ENCODE measurements at places on chromosomes 13 and 19.

- no peak for DNase-seq
These were observed 6.5 kb downstream of the ZNF536 start for GRCh38 chr19:30378701-30379100.

DNA sequence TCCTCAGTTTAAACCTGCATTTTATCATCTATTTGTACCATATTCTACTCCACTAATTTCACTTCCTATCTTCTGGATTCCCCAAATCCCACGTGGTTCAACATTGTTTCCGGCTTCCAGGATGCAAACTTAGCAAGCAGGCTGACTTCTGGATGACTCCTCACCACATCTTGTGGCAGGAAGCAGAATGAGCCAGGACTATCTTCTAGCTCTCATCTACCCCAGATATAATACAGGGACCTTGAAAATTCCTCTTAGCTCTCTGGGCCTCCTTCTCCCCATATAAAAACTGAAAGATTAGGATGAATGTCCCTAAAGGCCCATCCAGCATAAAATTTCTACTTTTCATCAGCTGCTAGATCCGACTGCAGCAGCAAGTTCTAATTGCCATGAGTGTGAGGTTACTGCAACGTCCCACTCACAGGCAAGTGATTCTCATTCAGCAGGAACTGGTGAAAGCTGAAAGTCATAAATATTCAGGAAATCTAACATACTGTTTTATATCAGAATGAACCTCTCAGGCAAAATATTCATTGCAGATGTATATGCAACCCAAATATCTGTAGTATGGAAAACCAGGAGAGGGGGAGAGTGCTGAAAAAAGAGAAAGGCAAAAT lies 93.4 kb downstream of the KCTD12 start:
- no peak for DNase-seq

DNA sequence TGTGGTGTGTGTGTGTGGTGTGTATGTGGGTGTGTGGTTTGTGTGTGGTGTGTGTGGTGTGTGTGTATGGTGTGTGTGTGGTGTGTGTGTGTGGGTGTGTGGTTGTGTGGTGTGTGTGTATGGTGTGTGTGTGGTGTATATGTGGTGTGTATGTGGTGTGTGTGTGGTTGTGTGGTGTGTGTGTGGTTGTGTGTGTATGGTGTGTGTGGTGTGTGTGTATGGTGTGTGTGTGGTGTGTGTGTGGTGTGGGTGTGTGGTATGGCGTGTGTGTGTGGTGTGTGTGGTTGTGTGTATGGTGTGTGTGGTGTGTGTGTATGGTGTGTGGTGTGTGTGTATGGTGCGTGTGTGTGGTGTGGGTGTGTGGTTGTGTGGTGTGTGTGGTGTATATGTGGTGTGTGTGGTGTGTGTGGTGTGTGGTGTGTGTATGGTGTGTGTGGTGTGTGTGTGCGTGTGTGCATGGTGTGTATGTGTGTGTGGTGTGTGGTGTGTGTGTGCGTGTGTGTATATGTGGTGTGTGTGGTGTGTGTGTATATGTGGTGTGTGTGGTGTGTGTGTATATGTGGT lies 8.7 kb downstream of the SHISA7 start:
- DNase-seq: no peak

DNA sequence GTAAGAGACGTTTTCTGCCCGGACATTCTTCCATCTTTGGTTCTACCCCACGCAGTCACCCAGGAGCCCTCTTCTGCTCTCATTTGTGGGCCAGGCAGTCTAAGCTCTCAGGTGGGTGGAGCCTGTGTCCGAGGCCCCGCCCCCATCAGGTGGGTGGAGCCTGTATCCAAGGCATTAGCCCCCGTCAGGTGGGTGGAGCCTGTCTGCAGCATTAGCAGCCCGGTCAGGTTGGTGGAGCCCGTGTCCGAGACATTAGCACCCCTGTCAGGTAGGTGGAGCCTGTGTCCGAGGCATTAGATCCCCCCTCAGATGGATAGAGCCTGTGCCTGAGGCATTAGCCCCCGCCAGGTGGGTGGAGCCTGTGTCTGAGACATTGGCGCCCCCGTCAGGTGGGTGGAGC lies 45.5 kb upstream of the C13orf46 start:
- no peak for DNase-seq

DNA sequence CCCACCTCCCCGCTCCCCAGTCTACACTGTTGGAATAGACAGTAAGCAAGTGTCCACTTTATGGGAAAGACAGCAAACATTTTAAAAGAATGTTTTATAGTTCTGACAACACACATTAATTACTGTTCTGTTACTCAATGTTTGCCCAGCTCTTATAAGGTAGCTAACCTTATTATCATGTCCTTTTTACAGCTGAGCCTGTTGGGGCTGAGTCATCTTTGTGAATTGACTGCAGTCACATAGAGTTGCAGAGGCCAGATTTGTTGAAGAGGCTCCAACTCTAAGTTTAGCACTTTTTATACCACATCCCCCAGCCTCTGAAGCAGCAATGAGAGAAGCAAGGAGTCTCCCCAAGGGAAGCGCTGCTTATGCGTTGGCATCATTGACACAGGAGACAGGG lies 76.2 kb downstream of the C13orf42 start:
- DNase-seq: no peak

- DNase-seq: no peak
These were observed 67.1 kb upstream of the HTR2A start for GRCh38 chr13:46963904-46964303.

DNA sequence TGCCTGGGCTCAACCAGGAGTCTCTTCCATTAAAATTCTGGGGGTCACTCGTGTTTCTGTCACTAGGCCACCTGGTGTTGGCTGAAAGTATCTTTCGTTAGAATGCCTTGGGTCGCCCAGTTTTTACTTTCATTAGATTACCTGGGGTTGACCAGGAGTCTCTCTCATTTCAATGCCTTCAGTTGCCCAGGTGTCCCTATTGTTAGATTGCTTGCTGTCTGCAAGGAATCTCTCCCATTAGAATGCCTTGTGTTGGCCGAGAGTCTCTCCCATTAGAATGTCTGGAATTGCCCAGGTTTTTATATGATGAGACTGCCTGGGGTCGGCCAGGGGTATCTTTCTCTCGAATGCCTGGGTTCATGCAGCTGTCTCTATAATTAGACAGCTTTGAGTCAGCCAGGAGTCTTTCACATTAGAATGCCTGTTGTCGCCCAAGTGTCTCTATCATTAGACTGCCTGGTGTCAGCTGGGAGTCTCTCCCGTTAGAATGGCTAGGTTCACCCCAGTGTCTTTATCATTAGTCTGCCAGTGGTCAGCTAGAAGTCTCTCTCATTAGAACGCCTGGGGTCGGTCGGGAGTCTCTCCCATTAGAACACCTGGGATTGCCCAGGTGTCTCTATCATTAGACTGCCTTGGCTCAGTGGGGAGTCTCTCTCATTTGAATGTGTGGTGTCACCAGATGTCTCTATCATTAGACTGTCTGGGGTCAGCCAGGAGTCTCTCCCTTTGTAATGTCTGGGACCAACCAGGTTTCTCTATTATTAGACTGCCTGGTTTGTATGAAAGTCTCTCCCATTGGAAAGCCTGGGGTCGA lies 1446.8 kb downstream of the UQCRFS1 start:
- DNase-seq: no peak

- DNase-seq: peak; percentile 11
These were observed 12.3 kb upstream of the ZNF180 start for GRCh38 chr19:44512326-44513298.

DNA sequence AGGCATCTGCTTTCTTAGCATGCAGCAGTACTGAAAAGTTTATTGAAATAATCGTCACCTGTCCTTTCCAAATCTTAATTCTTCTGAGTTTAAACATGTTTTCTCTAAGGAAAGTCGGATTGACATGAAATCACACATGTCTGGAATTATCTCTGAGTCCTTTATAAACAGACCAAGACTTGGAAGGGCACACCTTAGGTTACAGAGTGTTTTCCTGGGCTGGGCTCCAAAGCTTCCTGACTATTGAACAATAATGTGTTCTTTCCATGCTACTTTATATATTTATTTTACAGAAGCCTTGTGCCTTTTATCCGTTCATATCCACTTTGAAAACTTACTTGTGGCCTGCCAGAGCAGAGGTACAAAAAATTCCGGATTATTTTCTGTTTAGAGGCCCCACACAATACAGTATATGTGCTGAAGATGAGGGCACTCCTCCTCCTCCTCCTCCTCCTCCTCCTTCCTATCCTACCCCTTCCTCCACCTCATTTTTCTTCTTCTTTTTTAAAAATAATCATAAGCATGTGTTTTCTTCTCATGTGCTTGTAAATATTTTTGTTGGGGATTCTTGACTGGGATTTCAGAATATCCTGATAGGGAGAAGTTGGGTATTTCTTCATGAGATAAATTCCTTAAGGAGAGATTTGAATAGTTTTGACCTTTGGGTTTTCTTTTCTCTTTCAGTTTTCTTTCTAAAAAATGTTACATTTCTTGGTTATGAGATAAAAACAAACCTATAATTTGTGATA lies 52.3 kb downstream of the LRCH1 start:
- DNase-seq: no peak

GRCh38 chr13:41668130-41668757 lies 210.9 kb downstream of the RGCC start:
- DNase-seq: peak; percentile 66

DNA sequence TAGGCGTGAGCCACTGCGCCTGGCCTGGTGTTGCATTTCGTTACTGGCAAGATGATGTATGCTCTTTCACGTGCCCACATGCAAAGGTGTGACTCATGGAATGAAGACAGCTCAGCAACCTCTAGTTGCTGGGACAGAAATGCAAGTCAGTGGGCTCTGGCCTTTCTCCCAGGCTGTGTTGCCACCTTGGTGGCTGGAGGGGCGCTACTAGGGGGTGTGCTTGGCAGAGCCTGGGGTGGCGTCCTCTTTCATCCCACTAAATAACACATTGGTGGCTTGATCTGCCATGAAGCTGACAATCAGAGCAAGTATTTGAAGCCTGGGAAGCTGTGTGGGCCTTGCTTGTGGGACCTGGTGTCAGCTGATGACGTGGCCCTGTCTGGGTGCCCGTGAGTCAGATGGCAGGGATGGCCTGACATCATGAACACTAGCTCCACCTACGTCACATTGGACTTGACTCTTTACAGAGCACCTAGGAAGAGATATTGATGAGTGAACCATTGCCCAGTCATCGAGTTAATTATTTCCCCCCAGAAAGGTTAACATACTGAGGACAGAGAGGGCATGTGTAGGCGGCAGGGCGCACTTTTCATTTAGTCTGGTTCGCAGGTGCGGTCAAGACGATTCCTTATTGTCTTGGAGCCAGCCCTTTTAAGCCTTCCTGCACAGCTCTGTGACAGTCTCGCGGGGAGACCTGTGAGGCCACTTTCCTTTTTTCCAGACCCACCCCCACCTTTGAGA lies 154.2 kb downstream of the TM9SF2 start:
- no peak for DNase-seq

- no peak for DNase-seq
These were observed 193.4 kb downstream of the ITGBL1 start for GRCh38 chr13:101645871-101646270.

- DNase-seq: no peak
These were observed 17.2 kb downstream of the PKN1 start for GRCh38 chr19:14450168-14450874.

GRCh38 chr19:3573162-3573857 lies 566 bp downstream of the HMG20B start:
- no peak for DNase-seq

GRCh38 chr13:29131881-29132668 lies 311.9 kb downstream of the MTUS2 start:
- no peak for DNase-seq

- DNase-seq: no peak
These were observed 104.7 kb upstream of the CLDN10 start for GRCh38 chr13:95447814-95448213.

- DNase-seq: no peak
These were observed 562.5 kb downstream of the EFNB2 start for GRCh38 chr13:105972811-105973590.

- peak; percentile 10 for DNase-seq
These were observed 9.7 kb upstream of the ARHGAP45 start for GRCh38 chr19:1057176-1057855.

GRCh38 chr19:56491399-56491798 lies 14.3 kb upstream of the ZNF667 start:
- DNase-seq: no peak

DNA sequence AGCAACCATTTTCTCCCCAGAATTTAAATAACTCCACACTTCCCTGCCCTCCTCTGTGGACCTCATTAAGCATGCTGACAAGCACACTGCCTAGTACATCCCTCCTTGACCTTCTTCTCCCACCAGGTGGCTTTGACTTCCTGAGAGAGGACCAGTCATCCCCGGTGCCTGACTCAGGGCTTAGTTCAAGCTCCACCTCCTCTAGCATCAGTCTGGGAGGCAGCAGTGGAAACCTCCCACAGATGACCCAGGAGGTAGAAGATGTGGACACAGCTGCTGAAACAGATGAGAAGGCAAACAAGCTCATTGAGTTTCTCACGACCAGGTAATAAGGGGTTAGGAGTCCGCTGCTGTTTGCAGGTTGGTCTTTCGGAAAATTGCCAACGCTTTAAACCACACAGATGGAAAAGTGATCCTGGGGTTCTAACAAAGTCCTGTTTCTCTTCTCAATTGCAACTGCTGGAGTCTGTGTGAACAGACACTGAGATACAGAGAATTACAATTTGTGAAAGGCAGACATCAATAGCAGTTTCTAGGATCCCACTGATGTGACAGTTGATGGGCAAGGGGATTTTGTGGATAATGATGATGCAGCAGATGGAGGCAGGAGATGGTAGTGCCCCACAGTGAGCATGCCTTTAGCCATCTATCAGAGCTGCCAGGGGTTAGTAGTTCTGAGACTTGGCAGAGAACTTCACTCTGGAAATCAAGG lies 86.7 kb downstream of the ZAR1L start:
- peak; percentile 18 for DNase-seq

GRCh38 chr19:34639491-34640085 lies 37.4 kb downstream of the SCGB2B2 start:
- DNase-seq: peak; percentile 46

DNA sequence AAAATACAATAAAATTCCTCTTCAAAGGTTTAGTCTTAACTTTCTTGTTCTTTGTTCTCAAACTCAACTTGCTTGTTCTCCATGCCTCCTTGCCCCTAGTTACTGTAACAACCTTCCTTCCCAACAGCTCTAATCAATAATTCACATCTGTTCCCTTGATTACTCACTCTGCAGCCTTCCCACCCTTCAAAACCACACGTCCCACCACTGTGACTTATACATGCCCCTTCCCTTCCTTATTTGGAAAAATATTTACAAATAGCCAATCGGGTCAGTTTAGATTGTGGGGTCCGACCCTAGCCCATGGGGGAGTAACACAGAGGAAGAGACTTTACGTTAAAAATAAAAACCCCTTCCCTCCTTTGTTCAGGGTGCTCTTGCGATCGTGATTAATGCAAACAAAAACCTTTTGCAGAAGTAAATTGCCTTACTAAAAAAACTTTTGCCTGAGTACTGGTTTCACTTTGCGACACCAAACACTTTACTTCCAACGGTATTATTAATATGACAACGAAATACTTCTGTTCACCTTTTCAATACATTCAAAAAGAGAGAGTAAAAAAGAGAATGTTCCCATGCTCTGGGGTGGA lies 512 bp upstream of the ZNF93 start:
- DNase-seq: no peak

- no peak for DNase-seq
These were observed 4.0 kb downstream of the HSPB6 start for GRCh38 chr19:35752746-35753350.

GRCh38 chr13:94560116-94560515 lies 35.8 kb downstream of the TGDS start:
- DNase-seq: no peak
